CD4-positive, alpha-beta T cell treated with Interleukin-21 for 1 hour (primary cell): ENCODE measurements at places on chromosomes 6 and 20.

DNA sequence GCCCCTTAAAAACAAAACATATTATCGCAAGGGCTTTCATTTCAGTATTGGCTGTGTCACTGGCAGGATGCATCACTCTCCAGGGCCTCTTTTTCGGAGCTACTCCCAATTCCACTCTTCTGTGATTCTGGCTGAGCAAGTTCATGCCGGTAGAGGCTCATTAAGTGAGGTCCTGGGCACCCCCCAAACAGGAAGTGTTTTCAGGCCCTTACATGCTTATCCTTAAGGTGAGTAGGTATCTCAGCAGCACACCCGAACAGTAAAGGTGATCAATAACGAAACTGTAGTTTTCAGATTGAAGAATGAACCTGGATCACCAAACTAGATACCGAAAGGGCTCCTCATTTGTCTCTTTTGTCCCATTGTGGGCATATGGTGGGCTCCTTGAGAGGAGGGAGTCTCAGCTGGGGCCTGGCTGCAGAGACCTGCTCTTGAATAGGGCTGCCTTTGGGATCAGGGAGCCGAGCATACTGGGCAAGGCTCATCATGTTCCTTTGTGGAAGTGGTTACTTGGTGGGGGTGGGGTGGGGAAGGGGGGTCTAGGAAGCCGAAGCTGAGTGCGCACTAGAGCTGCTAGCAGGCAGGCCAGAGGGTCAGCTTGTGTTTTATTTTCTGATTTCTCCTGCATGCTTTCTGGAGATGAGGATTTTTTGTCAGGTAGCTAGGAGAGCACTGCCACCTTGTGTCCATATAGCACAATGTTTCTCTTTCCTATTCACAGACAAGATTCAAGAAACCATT lies 65.2 kb downstream of the CDS2 start:
- peak; percentile 72 for DNase-seq

DNA sequence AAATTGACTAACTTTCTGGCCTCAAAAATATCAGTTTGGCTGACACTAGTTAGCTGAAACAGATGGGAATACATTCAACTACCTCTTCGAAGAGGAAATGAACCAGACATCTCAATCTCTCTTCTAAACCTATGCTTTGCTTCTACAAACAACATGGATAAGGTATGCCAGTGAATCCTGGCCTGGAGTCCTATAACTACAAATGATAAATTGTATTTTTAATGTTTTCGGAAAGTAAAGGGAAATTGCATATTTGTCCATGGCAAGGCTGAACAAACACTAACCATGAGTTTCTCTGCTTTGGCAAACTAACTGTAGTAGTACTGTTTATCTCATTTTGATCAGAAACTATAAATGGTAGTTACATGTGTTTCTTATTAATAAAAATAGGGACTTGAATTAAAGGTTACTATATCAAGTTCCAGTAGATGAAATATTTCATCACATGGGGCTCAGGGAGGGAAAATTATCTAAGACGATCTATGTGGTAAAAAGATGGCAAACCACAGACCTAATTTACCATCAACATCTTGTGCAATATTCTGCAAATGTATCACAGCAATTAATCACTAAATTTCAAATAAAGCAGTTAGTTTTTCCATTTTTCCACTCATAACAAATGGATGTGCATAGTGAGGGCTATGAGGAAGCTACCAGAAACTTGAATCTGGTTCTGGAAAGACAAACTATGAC lies 76.8 kb downstream of the COL12A1 start:
- DNase-seq = no peak

DNA sequence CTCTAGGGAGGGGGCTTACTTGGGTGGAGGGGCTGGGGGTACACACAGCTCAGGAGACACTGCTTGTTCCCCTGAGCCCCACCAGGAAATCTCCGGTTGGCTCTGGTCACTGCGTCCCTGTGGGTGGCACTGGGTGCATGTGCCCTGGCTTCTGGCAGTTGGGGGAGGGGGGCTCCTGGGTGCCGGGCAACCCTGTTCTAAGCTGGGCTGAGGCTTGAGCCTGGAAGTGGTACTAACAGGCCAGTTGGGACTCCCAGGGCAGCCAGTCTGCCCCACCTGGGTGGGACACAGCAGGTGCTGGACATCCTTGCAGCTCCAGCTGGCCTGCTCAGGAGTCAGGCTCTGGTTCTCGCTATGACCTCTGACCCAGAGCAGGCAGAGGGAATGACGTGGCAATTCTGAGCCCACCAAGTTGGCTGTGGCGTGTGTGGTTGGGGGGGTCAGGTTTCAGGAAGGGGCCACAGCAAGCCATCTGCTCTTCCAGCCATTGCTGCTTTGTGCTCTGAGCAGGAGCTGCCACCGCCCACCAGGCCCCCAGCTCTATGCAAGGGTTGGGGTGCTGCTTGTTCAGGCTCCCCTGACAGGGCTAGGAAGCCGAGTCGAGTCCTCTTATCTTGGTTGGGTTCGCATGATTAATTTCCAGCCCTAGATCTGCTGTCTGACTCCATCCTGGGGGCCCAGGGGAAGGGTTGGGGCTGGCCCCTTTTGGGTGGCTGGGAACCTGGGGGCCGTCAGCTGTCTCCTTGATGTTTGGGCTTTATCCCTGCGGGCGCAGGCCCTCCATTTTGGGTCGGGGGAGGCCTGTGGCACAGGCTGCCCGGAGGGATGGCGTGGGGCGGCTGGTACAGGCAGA lies 590 bp downstream of the C20orf204 start:
- DNase-seq = no peak

GRCh38 chr20:49367113-49367512 lies 89.3 kb upstream of the ZNFX1 start:
- no peak for DNase-seq

DNA sequence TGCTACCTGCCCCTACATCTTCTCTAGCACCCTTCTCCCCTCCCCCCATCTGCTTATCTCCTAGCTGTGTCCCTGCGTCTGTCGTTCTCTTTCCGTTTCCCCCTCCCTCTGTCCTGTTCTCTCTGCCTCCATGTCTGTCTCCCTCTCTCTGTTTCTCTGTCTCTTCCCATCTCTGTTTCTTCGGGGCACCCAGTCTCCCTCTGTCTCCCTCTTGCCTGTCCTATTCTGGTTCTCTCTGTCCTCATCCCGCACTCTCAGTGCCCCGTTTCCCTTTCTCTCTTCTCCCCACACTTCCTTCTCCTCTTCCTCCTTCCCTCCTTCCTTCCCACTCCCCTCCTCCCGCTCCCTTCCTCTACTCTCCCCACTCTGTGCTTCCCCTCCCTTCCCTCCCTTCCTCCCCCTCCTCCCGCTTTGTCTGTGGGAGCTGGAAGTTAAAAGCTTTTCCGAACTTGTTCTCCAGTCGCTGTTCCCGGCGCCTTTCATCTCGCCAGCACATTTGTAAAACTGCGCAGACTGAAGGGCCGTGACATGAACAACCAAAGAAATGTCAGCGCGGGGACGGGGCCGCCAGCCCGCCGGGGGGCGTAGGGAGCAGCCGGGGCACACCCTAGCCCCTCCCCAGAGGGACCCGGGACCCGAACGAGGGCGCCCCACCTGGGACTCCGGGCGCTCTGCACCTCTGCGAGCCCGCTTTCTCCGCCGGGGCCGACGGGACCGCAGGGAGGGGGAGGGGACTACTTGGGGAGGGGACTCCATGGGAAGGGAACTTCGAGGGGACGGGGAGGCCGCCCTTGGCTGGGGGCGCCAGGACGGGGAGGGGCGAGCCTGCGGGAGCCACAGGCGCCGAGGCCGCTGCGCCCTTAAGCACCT lies 4.0 kb upstream of the CDH22 start:
- DNase-seq = peak; percentile 4

GRCh38 chr6:57283106-57283505 lies 34.3 kb upstream of the PRIM2 start:
- no peak for DNase-seq

DNA sequence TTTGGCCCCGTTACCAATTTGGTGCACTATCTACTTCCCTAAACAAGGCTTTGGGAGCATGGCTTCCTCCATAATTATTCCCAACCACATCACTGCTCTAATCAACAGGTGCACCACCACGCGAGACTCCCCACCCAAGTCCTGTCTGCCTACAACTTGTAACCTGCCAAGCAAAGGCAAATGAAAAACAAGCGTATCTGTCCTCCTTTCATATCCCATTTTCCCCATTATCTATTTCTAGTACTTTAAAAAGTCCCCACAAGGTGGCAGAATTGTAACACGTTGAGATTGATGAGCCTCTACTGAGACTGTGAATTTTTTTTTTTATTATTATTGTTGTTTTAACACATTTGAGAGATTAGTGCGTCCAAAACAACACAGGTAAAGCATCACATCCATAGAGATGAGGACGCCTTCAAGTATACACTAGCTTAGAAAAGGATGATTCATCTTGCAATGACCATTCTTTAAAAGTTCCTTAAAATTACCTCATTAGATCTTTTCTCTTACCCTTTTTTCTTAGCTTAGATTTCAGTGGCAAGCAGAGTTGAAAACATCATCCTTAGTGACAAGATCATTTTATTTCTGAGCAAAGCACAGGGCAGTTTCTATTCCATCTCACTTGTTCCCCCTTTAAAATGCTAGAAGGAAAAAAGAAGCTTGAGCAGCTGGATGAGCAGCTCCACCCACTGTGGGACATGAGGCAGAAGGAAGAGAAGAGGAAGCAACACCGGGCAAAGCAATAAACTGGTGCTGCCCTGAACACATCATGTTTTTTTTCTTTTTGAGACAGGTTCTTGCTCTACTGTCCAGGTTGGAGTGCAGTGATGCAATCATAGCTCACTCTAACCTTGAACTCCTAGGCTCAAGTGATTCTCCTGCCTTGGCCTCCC lies 210.8 kb downstream of the ARHGAP18 start:
- peak; percentile 77 for DNase-seq

GRCh38 chr20:1467355-1468116 lies 887 bp upstream of the NSFL1C start:
- DNase-seq = peak; percentile 34

DNA sequence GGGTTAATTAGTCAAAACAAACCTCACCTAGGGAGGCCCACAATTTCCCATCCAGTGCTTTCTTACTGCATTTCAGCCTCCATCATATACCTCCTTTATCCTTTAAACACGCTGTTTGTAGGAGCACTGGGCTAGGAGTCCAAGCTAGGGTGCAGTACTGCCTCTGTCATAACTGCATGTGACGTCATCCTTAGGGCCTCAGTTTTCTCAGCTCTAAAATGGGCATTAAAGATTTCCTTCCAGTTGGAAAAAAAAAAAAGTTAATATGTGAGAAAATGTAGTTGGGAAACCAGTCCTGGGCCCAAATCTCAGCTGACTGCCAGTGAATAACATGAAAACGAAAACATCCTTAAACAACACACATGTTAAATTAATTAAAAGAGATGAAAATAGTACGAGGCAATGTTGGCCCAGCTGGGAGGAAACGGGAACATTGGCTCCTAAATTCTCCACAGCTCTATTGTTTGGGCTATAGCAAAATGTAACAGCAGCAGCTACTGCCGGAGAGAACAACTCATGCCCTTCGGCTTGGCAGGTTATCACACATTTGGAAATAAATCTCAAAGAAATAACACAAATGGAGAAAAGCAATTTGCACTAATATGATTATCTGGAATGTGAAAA lies 79.9 kb upstream of the CCDC167 start:
- no peak for DNase-seq

GRCh38 chr6:15616261-15616660 lies 46.6 kb downstream of the DTNBP1 start:
- no peak for DNase-seq

GRCh38 chr6:912871-913835 lies 220.2 kb upstream of the EXOC2 start:
- DNase-seq = no peak

- no peak for DNase-seq
Observed at GRCh38 chr6:30547454-30547853, 8.8 kb downstream of the GNL1 start.

GRCh38 chr6:55819811-55820210 lies 55.6 kb downstream of the BMP5 start:
- no peak for DNase-seq

- no peak for DNase-seq
Observed at GRCh38 chr20:50663095-50663821, 28.1 kb downstream of the RIPOR3 start.
